SJCRH30 (cell line): ENCODE measurements at places on chromosomes 5 and 9. TPM values are rescaled to one million over a fixed set of nuclear protein-coding genes. Genes with fewer than 3 reads are reported as not detected.

GRCh38 chr5:112413611-112414010 lies 5.5 kb downstream of the EPB41L4A start:
- H3K36me3 ChIP-seq: no peaks in the 10 kb centered on the region
- no peak for DNase-seq
- no peaks in the 10 kb centered on the region for H3K27me3 ChIP-seq

RICTOR gene
- total RNA-seq: 21.5 and 24.3 TPM in 2 replicates

DNA sequence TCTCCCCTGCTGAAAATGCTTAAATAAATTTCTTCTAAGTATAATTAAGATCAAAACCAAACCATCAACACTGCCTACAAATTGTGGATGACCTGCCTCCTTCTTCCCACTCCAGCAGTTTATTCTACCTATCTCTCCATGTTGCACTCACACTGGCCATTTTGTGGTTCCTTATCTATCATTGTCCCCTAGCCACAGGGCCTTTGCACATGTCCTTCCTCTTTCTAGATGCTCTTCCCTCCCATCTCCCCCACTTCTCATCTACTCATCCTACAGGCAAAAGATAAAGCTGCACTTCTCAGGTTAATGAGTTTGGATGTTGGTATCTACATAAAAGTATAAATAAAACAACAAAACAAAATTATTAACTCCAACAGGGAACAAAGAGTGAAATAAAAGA lies 70.6 kb upstream of the CCNG1 start:
- no peaks in the 10 kb centered on the region for H3K36me3 ChIP-seq
- H3K4me1 ChIP-seq: no peaks in the 10 kb centered on the region
- H3K27me3 ChIP-seq: no peaks in the 10 kb centered on the region
- no peak overlapping the region for H3K27ac ChIP-seq
- H3K4me3 ChIP-seq: no peak overlapping the region

- H3K27ac ChIP-seq: no peak overlapping the region
- no peak overlapping the region for H3K4me3 ChIP-seq
- H3K4me1 ChIP-seq: no peaks in the 10 kb centered on the region
- no peaks in the 10 kb centered on the region for H3K36me3 ChIP-seq
- H3K27me3 ChIP-seq: no peaks in the 10 kb centered on the region
These were observed 1022.3 kb upstream of the WWC1 start for GRCh38 chr5:167269146-167269545.

DNA sequence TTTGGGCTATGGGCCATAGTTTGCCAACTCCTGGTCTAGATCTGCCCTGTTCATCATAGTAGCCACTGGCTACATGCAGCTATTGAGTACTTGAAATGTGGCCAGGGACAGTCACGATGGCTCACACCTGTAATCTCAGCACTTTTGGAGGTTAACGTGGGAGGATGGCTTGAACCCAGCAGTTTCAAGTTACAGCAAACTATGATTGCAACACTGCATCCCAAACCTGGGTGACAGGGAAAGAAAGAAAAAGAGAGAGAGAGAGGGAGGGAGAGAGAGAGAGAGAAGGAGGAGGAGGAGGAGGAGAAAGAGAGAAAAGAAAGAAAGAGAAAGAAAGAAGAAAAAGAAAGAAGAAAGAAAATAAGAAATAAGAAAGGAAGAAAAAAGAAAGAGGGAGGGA lies 5.1 kb upstream of the GMCL2 start:
- no peak overlapping the region for H3K4me3 ChIP-seq
- 0 out of 2 replicates have a peak, but pooled peaks cover 3% of the 10 kb centered on the region for H3K27me3 ChIP-seq
- H3K27ac ChIP-seq: no peak overlapping the region
- H3K4me1 ChIP-seq: no peaks in the 10 kb centered on the region
- DNase-seq: no peak

DNA sequence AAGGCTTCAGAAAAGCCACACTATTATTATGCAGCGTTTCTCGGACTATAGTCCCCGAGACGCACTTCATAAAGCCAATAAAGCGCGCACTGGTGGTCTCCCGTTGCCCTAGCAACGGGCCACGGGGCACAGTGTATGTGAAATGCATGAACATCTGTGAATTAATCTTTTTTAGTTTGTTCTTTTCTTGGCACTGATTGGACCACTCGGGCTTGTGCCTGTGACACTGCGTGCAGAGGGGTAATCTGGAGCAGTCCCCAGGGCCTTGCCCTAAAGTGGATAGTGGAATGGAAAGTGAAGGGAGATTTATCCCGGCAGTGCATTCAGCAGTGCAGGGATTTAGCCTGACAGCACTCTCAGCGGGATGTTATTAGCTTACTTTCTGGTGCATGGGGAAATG lies 92.1 kb downstream of the TLE4 start:
- H3K27ac ChIP-seq: peak overlapping the region; percentile 0; the same call in 1 of the 2 replicates
- no peaks in the 10 kb centered on the region for H3K27me3 ChIP-seq
- peaks cover 10% of the 10 kb centered on the region for H3K36me3 ChIP-seq
- peaks cover 50% of the 10 kb centered on the region for H3K4me1 ChIP-seq

GRCh38 chr9:20997503-20998076 lies 33.9 kb downstream of the HACD4 start:
- peaks cover 3% of the 10 kb centered on the region; the same call in 1 of the 2 replicates for H3K36me3 ChIP-seq
- H3K4me1 ChIP-seq: no peaks in the 10 kb centered on the region
- H3K27ac ChIP-seq: no peak overlapping the region
- DNase-seq: no peak
- H3K4me3 ChIP-seq: no peak overlapping the region

F2RL1 gene
- 0.02 TPM in 1 of 2 replicates, not detected in the other for total RNA-seq

- H3K36me3 ChIP-seq: no peaks in the 10 kb centered on the region
These were observed 39.0 kb upstream of the AOPEP start for GRCh38 chr9:94687451-94687850.

NR6A1 gene
- total RNA-seq: 5.1 and 6.0 TPM in 2 replicates

- no peak for DNase-seq
- no peaks in the 10 kb centered on the region for H3K36me3 ChIP-seq
- no peak overlapping the region for H3K27ac ChIP-seq
- H3K27me3 ChIP-seq: no peaks in the 10 kb centered on the region
These were observed 767.4 kb upstream of the CDH10 start for GRCh38 chr5:25412116-25412661.

RAPGEF6 gene
- 22.8 and 27.6 TPM in 2 replicates for total RNA-seq

NSUN2 gene
- total RNA-seq: 53.0 and 54.2 TPM in 2 replicates

DNA sequence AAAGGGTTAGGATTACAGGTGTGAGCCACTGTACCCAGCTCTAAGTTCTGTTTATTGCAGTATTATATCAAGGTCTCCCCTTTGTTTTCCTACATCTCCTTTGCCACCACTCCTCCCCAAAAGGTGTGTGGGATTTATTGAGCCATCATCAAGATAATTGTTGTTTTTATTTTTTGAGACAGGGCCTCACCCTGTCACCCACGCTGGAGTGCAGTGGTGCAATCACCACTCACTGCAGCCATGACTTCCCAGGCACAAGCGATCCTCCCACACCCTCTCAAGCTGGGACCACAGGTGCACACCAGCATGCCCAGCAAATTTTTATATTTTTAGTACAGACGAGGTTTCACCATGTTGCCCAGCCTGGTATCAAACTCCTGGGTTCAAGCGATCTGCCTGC lies 24.6 kb downstream of the SLC31A1 start:
- no peak for DNase-seq
- H3K27me3 ChIP-seq: no peaks in the 10 kb centered on the region
- H3K4me1 ChIP-seq: no peaks in the 10 kb centered on the region
- H3K36me3 ChIP-seq: peaks cover 5% of the 10 kb centered on the region; the same call in 1 of the 2 replicates

GRCh38 chr9:18542837-18543405 lies 69.0 kb downstream of the ADAMTSL1 start:
- H3K4me3 ChIP-seq: no peak overlapping the region
- no peaks in the 10 kb centered on the region for H3K4me1 ChIP-seq
- H3K27ac ChIP-seq: no peak overlapping the region
- no peaks in the 10 kb centered on the region for H3K36me3 ChIP-seq

SOWAHA gene
- total RNA-seq: 0.02 and 0.08 TPM in 2 replicates

- DNase-seq: no peak
- no peaks in the 10 kb centered on the region for H3K36me3 ChIP-seq
- H3K27ac ChIP-seq: peak overlapping the region; percentile 48; the same call in 1 of the 2 replicates
- peaks cover 8% of the 10 kb centered on the region; the same call in 1 of the 2 replicates for H3K4me1 ChIP-seq
These were observed 47.5 kb upstream of the CLK4 start for GRCh38 chr5:178674334-178674733.

GRCh38 chr5:121108725-121109124 lies 644.6 kb downstream of the PRR16 start:
- no peak overlapping the region for H3K4me3 ChIP-seq
- no peaks in the 10 kb centered on the region for H3K27me3 ChIP-seq
- H3K36me3 ChIP-seq: no peaks in the 10 kb centered on the region
- no peak overlapping the region for H3K27ac ChIP-seq
- peak; percentile 52 for DNase-seq
- no peaks in the 10 kb centered on the region for H3K4me1 ChIP-seq

DNA sequence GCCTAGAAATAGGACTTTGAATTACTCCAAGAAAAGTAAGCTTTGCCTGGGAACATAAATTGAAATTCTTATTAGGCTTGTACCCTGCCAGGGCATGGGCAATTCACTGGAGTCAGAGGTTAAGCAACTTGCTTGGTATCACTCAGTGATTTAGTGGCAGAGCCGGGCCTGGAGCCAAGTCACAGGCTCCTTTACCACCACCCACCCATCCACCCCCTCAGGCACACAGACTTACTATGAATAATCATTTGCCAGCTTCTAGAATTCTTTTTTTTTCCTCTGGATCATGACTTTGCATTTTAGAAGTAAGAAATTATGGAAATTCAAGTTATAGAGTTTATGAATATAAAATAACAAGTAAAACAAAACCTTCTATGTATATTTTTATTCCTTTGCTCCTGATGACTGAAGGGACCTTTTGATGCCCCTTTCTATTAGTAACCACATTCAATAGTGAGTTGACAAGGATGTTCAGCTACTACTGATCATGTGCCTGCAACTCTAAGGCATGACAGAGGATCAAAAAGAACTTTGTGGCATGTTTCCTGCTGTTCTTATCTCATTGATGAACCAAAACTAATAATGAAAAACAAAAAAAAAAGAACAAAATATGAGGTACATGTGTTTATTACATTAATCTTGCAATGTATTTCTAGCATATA lies 614.7 kb downstream of the TLR4 start:
- H3K4me3 ChIP-seq: no peak overlapping the region
- no peaks in the 10 kb centered on the region for H3K36me3 ChIP-seq
- H3K4me1 ChIP-seq: no peaks in the 10 kb centered on the region
- H3K27ac ChIP-seq: no peak overlapping the region
- no peaks in the 10 kb centered on the region for H3K27me3 ChIP-seq
- peak; percentile 10 for DNase-seq

- no peaks in the 10 kb centered on the region for H3K36me3 ChIP-seq
- H3K27ac ChIP-seq: no peak overlapping the region
- no peaks in the 10 kb centered on the region for H3K27me3 ChIP-seq
- no peak overlapping the region for H3K4me3 ChIP-seq
- H3K4me1 ChIP-seq: no peaks in the 10 kb centered on the region
These were observed 739.8 kb upstream of the PTPRD start for GRCh38 chr9:11352612-11353011.

- H3K4me1 ChIP-seq: no peaks in the 10 kb centered on the region
- no peak overlapping the region for H3K4me3 ChIP-seq
- H3K27me3 ChIP-seq: no peaks in the 10 kb centered on the region
- H3K36me3 ChIP-seq: no peaks in the 10 kb centered on the region
These were observed 1407.8 kb upstream of the C9orf72 start for GRCh38 chr9:28981129-28981528.

PCDHB13 gene
- 3.0 and 3.2 TPM in 2 replicates for total RNA-seq

- no peaks in the 10 kb centered on the region for H3K36me3 ChIP-seq
- peaks cover 17% of the 10 kb centered on the region for H3K4me1 ChIP-seq
- H3K27ac ChIP-seq: peak overlapping the region; percentile 12
- DNase-seq: no peak
These were observed 161.0 kb downstream of the SPATA31D1 start for GRCh38 chr9:82149501-82149946.

- DNase-seq: no peak
- no peak overlapping the region for H3K27ac ChIP-seq
- peaks cover 4% of the 10 kb centered on the region; the same call in 1 of the 2 replicates for H3K27me3 ChIP-seq
These were observed 212.5 kb upstream of the IER5L start for GRCh38 chr9:129390541-129390940.

MRPS30 gene
- 92.0 and 102 TPM in 2 replicates for total RNA-seq

- H3K4me1 ChIP-seq: peaks cover 10% of the 10 kb centered on the region; the same call in 1 of the 2 replicates
- no peaks in the 10 kb centered on the region for H3K36me3 ChIP-seq
- no peak overlapping the region for H3K4me3 ChIP-seq
- no peak overlapping the region for H3K27ac ChIP-seq
- H3K27me3 ChIP-seq: no peaks in the 10 kb centered on the region
- no peak for DNase-seq
These were observed 142.7 kb downstream of the PIP5K1B start for GRCh38 chr9:68847765-68848164.

CDX1 gene
- total RNA-seq: not detected in 2 replicates

DNA sequence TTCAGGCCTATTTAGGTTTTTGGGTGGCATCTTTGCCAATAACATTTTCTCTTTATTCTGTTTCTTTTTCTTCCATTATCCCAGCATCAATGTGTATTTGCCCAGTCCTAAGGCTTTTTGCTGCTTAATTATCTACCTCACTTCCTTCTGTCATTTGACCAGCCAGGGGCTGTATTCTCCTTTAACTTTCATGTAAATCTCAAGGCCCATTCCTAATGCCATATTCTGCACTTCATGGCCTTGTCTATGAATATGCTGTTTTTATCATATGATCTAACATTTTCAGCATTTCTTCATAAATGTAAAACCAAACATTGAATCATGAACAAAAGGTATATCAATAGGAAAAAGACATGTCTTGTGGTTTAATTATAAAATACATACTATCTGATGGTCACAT lies 108.7 kb downstream of the SSBP2 start:
- no peak overlapping the region for H3K27ac ChIP-seq
- peaks cover 15% of the 10 kb centered on the region for H3K4me1 ChIP-seq
- H3K27me3 ChIP-seq: no peaks in the 10 kb centered on the region
- H3K4me3 ChIP-seq: no peak overlapping the region
- no peak for DNase-seq
- H3K36me3 ChIP-seq: no peaks in the 10 kb centered on the region; the same call in 1 of the 2 replicates

COL5A1 gene
- total RNA-seq: 30.9 and 32.1 TPM in 2 replicates

MARVELD2 gene
- total RNA-seq: 0.20 and 0.28 TPM in 2 replicates

PRLR gene
- total RNA-seq: not detected in 2 replicates

DNA sequence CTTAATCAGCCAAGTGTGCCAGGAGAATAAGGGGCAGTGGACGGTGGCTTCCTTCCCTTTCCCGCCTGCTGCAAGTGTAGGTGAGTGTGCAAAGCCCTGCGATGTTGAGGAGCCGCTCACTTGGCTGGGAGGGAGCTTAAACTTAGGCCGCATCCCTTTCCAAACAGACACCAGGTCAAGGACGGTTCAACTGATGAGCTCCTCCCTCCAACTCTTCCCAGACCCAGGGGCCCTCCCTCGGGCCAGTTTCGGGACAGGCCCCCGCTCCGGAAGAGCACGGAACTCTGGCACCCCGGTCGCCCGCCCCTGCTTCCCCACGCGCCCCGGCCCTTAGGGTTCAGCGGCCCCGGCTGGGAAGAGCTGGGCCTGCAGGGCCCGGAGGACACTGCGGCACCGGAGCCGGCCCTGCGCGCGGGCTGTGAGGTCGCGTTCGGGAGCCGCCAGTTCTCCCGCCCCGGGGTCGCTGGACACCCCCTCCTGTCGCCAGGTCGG lies 481 bp downstream of the MRPL36 start:
- no peaks in the 10 kb centered on the region for H3K27me3 ChIP-seq
- H3K36me3 ChIP-seq: peaks cover 2% of the 10 kb centered on the region
- H3K4me1 ChIP-seq: peaks cover 9% of the 10 kb centered on the region
- H3K4me3 ChIP-seq: peak overlapping the region; percentile 99
- peak overlapping the region; percentile 58 for H3K27ac ChIP-seq
